ENCODE measurements at places on chromosomes 11 and 22.
A peak's percentile ranks its signal among the peaks of the same experiment; 100 is the strongest.

- DNase-seq, result peak; percentile 38
These were observed 265.1 kb downstream of the FAM76B start for GRCh38 chr11:95524314-95525036.

DNA sequence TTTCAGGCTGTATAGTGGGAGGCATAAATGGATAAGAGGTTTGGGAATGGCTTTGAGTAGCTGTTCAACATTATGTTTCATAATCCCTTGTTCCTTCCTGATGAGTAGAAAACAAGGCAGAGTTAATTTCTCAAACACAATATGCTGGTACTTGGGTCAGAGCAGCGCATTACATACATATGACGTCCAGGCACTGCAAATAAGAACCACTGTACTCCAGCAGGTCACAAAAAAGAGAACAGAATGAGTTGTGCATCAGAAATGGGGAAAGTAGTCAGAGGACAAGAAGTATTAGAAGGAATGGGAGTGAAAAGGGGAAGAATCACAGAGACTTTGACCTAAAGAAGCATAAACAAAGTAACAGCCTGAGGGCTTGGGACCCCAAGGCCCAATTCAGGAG lies 44.0 kb upstream of the RDX start:
- no peak for DNase-seq

DNA sequence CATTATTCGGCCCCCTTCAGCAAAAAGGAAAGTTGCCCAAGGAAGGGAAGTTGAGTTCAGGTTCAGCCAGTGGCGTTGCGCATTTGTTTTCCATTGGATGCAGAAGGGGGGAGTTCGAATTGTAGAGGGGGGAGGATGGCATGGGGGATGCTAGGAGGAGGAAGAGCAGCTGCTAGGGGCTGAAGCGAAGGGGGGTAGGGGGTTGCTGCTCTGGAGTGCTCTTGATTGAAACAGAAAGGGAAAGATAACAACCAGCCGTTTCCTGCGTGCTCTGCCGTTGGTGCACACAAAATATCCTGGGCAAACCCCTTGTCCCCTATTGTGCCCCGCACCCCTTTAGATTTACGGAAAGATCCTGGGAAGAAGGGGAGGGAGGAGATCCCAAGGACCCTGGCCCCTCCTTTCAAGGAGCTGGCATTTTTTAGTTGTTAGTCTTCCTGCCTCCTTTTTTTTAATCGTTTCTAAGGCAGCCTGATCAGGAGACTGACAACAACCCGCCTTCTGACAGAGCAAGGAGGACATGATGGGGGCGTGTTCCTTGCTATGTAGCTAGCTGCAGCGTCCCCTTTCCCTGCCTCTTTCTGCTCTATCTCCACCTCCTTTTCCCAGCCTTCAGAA lies 2.1 kb downstream of the KMT2A start:
- DNase-seq, result no peak

- DNase-seq, result peak; percentile 31
These were observed 1272.8 kb downstream of the LRRC4C start for GRCh38 chr11:40186437-40187263.

DNA sequence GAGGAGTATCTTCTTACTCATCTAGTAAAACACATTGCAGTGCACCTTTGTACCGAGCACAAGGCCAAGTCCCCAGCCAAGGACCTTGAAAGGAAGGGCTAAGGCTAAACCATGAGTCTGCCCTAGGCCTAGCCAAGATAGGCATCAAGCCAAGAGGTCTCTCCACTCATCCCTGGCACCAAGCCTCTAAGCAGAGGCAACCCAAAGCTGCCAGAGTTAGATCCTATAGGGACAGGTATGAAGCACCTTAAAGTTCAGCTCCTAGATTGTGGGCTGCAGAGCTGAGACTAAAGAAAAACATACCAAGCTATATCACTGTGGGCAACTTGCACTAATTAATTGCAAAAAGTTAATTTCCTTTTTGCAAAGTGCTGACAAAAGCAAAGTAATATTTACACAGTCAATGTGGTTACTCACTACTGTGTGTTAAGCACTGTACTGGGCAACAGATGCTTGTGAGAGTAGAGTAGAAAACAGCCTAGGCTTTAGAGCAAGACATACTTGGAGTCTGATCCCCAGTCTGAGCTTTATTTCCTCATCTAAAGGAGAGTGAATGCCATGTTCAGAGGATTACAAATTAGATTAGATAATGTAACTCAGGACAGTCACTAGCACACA lies 7.2 kb downstream of the COA4 start:
- no peak for DNase-seq

- no peak for DNase-seq
These were observed 165.6 kb downstream of the SHANK2 start for GRCh38 chr11:71086687-71087258.

GRCh38 chr11:132367293-132367692 lies 996.9 kb downstream of the NTM start:
- DNase-seq, result no peak

DNA sequence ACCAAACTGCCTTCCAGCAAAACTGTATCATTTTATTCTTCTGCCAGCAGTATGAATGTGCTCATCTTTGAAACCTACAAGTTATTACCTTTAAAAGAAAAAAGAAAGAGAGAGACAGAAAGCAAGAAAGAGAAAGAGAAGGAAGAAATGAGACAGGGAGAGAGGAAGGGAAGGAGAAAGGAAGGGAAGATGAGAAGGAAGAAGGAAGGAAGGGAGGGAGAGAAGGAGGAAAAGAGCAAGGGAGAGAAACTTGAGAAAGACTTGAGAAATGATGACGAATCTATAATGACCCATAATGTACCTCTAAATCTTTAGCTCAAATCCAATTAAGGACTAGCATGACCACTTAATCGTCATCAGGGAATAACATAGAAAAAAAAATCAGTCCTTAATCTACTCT lies 11.4 kb upstream of the JAML start:
- no peak for DNase-seq

GRCh38 chr11:119229288-119229672 lies 23.1 kb downstream of the CBL start:
- DNase-seq, result no peak

DNA sequence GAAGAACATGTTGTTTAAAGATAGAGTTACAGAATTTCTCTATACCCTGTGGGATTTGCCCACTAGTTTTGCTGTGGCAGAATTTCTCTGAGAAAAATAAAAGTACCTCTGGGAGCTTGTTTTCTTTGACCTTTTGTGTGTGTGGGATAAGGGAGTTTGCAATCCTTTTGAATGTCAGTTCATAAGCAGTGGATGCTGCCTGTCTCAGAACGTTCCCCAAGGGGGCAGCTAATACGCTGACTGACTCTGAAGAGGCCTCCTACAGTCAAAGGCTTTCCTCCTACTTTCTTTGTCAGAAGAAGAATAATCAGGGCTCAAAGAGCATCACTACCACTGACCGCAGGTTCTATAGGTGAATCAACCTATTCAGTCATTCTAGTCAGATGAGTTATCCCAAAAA lies 140.6 kb downstream of the AASDHPPT start:
- DNase-seq, result no peak

DNA sequence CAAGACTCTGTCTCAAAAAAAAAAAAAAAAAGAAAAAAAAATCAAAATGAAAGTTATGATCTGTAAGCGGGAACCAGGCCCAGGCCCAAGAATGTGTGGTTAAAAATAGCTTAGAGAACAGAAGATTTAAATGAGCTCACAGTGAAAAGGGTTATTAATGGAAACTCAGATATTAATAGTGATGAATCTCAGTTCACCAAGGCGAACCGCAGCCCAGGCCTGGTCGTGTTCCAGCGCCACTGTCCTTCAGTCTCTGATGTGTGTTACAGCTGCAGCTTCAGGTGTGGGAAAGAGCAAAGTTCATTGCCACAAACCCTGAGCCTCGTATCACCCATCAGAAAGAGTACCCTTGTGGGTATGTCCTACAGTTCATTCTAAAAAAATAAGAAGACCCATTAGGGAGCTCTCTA lies 107.1 kb downstream of the GAB2 start:
- DNase-seq, result peak; percentile 72

- peak; percentile 75 for DNase-seq
These were observed 66.6 kb downstream of the GALNT18 start for GRCh38 chr11:11555208-11555607.

DNA sequence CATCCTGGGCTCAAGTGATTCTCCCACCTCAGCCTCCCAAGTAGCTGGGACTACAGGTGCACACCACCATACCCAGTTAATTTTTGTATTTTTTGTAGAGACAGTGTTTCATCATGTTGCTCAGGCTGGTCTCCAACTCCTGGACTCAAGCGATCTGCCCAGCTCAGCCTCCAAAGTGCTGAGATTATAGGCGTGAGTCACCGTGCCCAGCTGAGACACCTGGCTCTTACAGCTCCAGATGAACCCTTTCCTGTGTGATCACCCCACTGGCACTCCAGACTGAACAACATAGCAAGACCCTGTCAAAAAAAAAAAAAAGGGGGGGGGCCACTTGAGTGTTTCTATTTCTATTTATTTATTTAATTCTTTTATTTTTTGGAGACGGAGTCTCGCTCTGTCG lies 1.0 kb upstream of the ADSL start:
- no peak for DNase-seq

GRCh38 chr11:93323747-93324146 lies 6.8 kb upstream of the DEUP1 start:
- DNase-seq, result no peak

DNA sequence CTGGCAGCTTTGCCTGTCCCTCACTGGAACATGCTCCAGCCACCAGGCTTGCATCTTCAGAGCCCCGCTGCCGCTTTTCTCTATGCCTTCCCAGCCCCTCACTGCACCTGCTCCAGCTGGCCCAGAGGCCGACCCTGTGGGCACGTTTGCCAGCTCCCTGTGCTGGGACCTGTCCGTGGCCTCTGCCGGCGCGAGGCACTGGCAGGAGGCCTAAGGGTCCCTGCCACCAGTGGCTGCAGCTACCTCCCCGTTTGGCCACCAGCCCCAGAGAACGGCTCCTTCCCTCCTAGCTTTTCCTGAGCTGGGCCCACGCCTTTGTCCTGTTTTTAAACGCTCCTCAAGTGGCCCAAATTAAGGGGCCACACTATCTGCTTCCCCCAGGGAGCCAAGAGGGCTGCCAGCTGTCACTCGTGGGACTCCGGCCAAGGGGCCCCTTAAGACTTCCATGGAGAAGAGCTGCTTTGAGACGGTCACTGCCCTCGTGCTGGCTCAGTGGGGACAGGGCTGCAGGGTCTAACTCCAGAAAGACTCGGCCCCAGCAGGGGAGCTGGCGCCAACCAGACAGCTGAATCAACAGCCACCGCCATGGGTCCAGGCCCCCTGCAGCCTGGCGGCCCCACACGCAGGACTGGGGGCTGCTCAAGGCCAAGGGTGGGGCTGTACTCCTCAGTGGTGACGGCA lies 24.6 kb upstream of the WNT7B start:
- no peak for DNase-seq

DNA sequence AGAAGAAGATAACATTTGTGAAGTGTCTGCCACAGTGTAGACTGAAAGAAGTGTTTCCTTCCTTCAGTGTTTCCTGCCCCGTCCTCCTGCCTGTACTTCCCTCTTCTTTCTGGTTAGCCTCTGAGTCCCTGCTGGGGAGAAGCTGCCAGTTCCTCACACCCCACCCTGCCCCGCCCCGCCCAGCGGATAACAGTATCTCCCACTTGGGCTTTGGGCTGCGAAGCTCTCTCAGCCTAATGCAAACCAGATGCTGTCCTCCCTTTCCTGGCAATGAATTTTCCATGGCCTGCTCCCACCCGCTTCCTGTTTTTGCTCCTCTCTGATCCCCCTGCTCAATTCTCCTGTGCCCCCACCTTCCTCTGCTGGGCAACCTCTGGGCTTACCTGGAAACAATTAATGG lies 5.2 kb upstream of the RAB3IL1 start:
- DNase-seq, result peak; percentile 36

DNA sequence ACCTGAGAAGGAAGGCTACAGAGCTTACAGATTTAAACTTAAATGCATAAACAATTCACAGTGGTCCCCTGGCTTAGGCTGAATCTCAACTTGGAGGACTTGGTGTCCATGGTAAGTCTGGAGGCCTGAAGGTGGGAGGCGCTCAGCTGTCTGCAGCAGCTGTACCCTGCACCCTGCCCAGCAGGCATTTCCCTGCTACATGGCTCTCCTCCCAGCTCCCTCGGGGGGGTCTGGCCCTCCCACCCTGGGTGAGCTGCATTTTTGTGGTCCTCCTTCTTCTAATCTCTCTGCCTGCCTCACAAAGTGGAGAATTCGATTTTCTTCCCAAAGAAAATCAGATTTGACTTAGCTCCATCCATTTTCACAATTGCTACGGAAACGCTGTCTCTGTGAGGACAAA lies 273.2 kb downstream of the KIRREL3 start:
- no peak for DNase-seq

GRCh38 chr11:6618117-6619003 lies 862 bp downstream of the TPP1 start:
- peak; percentile 49 for DNase-seq

DNA sequence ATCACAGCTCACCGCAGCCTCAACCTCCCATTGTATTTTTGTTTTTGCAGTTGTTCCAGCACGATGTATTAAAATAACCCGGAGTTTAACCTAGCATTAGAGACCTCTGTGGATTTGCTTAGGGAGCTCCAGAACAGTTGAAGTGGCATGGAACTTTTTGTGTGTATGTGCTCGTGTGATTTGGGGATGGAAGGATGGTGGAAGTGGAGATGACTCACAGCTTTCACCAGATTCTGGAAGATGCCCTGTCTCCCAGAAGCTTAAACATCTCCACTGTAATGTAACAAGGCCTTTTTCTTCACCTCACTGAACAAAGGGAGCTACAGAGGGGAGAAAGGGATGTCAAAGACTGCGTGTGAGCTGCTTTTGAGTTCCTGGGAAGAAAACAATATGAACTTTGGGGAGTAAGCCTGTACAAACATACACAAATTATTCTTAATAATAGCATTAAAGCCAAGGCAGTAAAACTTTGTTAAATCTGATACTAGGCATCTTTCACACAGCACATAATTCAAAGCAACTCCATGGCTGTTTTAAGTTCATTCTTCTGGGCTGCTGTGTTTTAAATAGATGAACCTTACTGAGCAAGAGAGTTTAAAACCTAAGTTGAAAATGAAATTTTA lies 226.4 kb downstream of the ADAMTS15 start:
- no peak for DNase-seq

DNA sequence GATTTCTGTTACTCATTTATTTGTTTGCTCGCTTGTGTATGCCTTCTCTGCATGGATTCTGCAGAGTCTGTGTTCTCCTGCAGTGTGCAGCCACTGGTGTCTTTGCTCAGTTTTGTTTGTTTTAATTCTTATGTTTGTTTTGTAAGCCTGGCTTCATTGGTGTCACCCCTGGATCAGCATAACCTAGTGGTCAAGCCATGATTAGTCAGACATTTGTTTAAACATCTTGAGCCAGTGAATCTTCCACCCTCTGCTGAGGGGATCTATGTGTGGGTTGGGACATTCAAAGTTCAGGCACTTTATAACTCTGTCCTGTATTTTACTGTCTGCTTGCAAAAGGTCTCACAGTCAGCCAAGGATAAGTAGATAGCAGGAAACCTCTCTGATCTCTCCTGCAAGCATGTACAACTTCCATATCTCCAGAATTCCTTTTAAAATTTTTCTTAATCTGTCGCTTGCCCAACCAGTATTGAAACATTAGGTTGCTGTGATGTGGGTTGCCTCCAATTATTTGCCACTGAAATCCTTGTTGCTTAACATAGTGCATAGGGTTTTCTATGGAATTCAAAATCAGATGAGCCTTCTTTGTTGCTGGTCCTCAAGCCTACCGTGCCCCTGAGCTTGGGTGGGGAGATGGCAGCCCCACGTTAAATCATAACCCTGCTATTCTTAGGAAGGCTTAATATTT lies 86.8 kb downstream of the KCNQ1OT1 start:
- DNase-seq, result no peak

GRCh38 chr11:114281388-114281956 lies 14.7 kb upstream of the NNMT start:
- no peak for DNase-seq

GRCh38 chr11:102810950-102811660 lies 13.1 kb upstream of the MMP1 start:
- no peak for DNase-seq
